Smooth muscle cell of the umbilical artery (primary cell): ENCODE measurements at places on chromosomes 7 and 10. TPM values are rescaled to one million over a fixed set of nuclear protein-coding genes. Genes with fewer than 3 reads are reported as not detected.

Gene ACSM6
- total RNA-seq = not detected in 2 replicates

Gene HOXA10
- total RNA-seq = 13.7 and 26.7 TPM in 2 replicates

Gene SVOPL
- total RNA-seq = under 0.01 TPM in 2 replicates

Gene NFKB2
- total RNA-seq = 30.6 and 51.0 TPM in 2 replicates

Gene TMEM176B
- not detected in 2 replicates for total RNA-seq

Gene PDE6C
- not detected in 2 replicates for total RNA-seq

Gene SPDYE5
- not detected in 2 replicates for total RNA-seq

Gene TBX20
- total RNA-seq = 8.6 and 11.7 TPM in 2 replicates

Gene HELLS
- total RNA-seq = 6.5 and 32.6 TPM in 2 replicates

Gene TMEM270
- not detected in 2 replicates for total RNA-seq

Gene GRM3
- total RNA-seq = not detected in 2 replicates

Gene APBB1IP
- not detected in 2 replicates for total RNA-seq

Gene KLF14
- under 0.01 TPM in 1 of 2 replicates, not detected in the other for total RNA-seq

Gene RPS24
- total RNA-seq = 1,473 and 2,150 TPM in 2 replicates

Gene CRHR2
- total RNA-seq = not detected in 2 replicates

Gene RAMP3
- total RNA-seq = not detected in 2 replicates

Gene NDUFA5
- total RNA-seq = 36.4 and 40.1 TPM in 2 replicates

Gene MBL2
- total RNA-seq = not detected in 2 replicates

Gene SUV39H2
- 9.2 and 16.1 TPM in 2 replicates for total RNA-seq

Gene OPN1SW
- not detected in 2 replicates for total RNA-seq

Gene ZNF804B
- not detected in 2 replicates for total RNA-seq

Gene KLLN
- 0.42 and 0.59 TPM in 2 replicates for total RNA-seq

Gene CUEDC2
- total RNA-seq = 36.8 and 49.1 TPM in 2 replicates

Gene SLC13A1
- not detected in 2 replicates for total RNA-seq

Gene EPHB4
- 57.0 and 69.2 TPM in 2 replicates for total RNA-seq

Gene GLRX3
- total RNA-seq = 67.4 and 101 TPM in 2 replicates

Gene PSD
- 2.4 and 12.2 TPM in 2 replicates for total RNA-seq

Gene AS3MT
- total RNA-seq = 3.9 and 5.3 TPM in 2 replicates

Gene CCL24
- total RNA-seq = not detected in 2 replicates
